WTC11 (cell line): ENCODE measurements at places on chromosomes 1 and 21.

DNA sequence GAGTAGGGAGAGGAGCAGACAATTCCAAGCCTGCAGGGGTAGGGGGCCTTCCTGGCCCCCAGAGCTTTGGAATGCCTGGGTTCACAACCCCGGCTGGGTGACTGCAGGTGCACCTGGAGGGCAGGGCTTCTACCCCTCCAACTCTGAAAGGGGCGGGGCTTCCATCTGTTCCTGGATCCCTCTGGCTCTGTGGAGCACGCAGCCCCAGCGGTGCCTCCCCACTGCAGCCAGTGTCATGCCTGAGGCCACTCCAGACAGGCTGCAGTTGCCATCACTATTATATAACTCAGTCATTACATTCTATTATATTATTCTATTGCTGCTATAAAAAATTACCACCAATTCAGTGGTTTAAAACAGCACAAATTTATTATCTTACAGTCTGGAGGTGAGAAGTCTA, 12.5 kb upstream of the FNBP1L start:
- DNase-seq: peak; percentile 37

- no peak for DNase-seq
These were observed 437.9 kb upstream of the PLXNA2 start for GRCh38 chr1:208681878-208682663.

DNA sequence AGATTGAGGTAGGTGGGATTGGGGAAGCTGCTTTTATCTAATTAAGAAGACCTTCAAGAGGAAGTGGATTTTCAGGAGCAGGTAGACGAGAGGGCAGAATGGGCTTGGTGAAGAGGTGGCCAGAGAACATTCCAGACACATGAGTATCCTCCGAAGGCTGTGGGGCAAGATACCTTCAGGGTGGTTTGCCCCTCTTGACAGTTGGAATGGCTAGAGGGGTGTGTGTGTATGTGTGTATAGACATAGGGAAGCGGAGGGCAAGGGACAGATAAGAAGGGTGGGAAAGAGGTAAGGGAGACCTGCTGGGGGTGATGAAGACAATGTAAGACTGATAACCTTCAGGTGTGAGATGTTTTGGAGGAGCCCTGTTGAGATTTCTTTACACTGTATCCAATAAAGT, 46.8 kb upstream of the TSPAN2 start:
- no peak for DNase-seq

DNA sequence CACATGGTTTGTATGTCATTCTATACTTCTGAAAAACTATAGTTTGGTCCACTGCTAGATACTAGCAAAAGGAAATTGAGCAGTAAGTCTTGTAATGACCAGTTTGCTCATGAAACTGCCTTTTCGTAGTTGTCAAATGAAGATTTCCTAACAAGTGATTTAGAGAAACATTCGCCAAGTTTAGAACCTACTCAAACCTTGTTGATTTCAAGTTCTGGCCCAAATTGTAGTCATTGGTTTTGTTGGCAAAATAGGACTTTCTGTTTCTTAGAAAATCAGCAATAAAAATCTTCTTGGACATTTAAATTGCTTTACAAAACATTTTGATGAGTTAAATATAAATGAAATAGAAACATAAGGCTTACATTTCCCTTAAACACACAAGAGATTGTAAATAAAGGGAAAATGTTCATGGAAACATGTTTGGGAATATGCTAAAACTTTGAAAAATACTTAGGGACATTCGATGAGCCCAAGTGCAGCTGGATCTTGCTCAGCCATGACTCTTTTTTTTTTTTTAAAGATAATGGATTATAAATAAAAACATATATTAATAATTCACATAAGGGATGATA, 178.5 kb upstream of the LYPLAL1 start:
- DNase-seq: no peak

DNA sequence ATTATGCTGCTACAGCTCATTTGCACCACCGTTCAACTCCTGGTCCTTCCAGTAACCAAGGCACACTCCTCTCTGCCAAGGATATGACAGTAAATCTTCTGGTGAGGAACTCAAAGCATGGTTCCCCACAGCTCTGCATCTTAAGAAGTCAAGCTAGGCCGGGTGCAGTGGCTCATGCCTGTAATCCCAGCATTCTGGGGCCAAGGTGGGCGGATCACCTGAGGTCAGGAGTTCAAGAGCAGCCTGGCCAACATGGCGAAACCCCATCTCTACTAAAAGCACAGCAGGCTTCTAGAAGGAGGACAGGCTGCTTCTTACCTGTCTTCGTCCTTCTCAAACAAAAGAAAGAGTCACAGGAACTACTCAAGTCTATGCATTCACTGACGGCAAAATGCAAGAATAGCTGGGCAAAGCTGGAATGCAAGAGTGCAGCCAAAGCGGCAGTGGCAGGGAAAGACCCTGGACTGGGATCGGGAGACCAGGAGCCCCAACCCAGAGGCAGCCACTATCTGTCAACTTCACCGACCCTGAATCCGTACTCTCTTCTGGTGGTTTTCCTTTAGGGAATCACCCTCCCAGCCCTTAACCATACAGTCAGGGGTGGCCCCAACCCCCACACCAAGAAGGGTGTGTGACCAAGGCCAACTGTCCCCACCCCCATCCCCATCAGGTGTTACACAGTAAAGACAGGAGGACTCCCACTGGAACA, 75.5 kb downstream of the NPHP4 start:
- no peak for DNase-seq

GRCh38 chr1:40646315-40646714, 19.2 kb downstream of the RIMS3 start:
- DNase-seq: no peak
